ENCODE measurements at places on chromosomes 3 and 15.

DNA sequence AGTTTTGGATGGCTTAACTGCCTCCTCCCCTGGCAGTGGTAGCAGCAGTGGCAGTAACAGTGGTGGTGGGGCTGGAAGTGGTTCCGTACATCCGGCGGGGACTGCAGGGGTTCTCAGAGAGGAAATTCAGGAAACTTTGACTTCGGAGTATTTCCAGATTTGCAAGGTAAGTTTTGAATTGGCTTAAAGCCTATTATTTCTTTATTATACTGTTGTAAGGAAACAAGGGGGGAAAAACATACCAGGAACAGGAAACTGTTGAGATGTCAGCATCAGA is 1.5 kb downstream of the STXBP5L start:
- DNase-seq, result no peak

- no peak for DNase-seq
Observed at GRCh38 chr15:61830536-61831330, 229.5 kb downstream of the VPS13C start.

- no peak for DNase-seq
Observed at GRCh38 chr3:98583766-98584165, 9.6 kb downstream of the CPOX start.

- no peak for DNase-seq
Observed at GRCh38 chr3:76615719-76616118, 424.2 kb upstream of the ROBO2 start.

- no peak for DNase-seq
Observed at GRCh38 chr3:187746442-187747281, 1.4 kb upstream of the BCL6 start.

DNA sequence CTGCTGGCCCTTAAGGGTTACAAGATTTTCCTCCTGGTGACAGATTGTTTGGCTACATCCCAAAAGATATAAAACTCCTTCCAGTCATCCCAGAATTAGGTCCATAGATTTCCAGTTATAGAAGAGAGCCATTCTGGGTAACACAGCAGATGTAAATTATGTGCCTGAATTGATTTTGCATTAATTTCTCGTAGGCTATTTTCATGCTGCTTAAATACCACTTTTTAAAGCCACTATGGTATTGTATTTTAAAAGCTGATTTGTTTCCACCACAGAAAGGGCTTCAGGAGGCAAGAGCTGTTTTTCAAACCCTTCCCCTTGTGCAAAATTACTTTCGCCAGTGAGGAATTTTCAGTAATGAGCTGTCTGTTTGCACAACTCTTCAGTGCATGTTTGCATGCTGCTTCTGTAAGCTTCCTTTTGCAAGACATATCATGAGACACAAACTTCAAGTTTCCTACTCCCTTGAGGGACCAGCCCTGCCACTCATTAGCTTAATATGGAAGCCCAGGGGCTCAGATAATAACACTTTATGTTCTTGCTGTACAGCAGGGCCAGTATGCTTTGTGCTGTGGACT is 105.4 kb upstream of the TNIK start:
- no peak for DNase-seq

DNA sequence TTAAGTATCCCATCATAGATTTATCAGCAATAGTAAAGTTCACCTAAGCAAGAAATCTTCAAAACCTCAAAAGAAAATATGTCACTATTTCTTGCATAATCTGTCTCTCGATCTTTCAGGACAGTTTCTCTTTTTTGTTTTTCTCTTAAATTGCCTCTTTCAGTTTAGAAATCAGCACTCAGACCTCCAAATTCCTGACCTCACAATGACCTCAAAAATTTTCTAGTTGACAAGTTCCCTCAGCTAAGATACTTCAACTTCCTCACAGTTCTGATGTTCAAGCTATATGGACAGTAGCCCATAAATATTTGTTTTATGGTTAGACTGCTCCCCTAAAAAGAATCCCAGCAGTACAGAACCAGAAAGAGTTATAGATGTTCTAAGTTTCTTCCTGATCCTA is 24.1 kb downstream of the SLC24A5 start:
- DNase-seq, result no peak

DNA sequence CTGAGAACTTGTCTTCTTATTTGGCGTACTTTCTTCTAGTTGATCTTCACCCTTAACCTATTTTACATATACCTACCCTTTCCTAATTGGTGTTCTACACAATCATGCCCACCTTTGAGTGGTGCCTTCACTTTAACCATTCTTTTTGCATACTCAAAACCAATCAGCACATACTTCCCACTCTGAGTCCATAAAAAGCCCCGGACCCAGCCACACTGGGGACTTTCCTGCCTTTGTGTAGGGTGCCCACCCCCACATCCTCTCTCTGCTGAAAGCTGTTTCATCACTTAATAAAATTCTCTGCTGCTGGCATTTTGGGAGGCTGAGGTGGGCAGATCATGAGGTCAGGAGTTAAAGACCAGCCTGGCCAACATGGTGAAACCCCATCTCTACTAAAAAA is 15.9 kb upstream of the CHST2 start:
- DNase-seq, result no peak

DNA sequence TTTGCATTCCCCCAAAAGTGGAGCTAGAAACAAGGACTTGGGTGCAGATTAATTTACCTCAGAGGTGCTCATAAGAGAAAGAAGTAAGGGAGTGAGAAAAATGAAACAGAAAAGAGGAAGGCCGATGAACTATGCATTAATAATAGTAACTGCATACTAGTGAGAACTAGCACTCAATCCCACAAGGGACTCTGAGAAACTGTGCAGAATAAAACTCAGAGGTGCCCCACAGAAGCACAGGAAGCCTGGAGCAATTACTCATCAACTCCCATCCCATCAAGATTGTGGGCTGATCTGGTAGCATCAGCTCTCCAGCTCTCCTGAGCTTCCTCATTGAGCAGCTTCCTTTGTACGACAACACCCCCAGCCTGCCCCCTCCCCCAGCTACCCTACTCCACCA is 50.8 kb downstream of the CLDN18 start:
- DNase-seq, result no peak

DNA sequence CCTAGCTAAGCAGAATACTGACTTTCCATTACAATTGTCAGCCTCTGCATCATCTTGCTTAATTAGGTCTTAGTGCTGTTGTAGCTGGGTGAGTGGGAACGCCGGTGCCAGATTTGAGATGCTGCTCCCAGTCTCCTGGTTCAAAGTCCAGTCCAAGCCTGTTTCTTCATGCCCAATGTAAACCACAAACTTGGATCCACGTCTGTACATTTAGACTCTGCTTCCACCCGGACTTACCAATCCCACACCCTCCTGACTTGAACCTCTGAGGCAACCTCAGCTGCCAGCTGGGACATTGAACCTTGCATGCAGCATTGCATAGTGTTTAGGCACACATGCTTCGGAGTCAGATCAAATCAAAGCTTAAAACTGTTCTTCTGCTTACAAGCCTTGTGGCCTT is 43.0 kb downstream of the BCL2L10 start:
- no peak for DNase-seq

DNA sequence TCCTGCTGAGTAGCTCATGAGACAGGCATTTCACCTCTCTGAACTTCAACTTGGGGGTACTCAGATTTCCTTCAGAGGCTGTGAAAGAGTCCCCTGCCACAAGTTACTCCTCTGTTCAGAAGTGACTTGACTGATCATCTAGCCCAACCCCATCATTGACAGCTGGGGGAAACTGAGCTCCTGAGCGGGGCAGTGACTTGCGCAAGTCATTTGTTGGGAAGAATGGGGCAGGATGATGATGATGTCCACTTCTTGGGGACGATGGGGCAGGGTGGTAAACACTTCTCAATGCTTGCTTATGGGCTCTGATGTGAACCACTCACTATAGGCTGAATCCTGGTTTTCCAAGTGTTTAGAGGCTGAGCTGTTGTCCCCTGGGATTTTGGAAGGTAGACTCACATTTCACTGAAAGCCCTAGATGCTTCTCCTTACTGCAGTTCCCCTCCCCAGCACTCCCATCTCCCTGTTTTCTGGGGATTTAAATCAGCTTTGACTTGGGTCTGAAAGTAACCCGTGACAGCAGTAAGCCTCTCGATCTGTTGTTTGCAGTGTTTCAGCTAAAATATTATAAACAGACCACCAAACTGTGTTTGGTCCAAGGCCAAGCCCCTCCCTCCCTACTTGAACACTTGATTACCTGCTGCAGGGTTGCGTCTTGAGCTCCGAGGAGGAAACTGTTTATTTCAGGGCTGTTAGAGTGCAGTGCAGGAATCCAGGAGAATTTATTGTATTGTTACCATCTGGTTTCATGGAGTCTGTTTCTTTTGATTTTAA is 25.1 kb downstream of the SMAD3 start:
- DNase-seq, result no peak

GRCh38 chr3:156720826-156721225 is 46.4 kb downstream of the TIPARP start:
- no peak for DNase-seq

- no peak for DNase-seq
Observed at GRCh38 chr3:49476563-49476962, 6.5 kb downstream of the DAG1 start.

DNA sequence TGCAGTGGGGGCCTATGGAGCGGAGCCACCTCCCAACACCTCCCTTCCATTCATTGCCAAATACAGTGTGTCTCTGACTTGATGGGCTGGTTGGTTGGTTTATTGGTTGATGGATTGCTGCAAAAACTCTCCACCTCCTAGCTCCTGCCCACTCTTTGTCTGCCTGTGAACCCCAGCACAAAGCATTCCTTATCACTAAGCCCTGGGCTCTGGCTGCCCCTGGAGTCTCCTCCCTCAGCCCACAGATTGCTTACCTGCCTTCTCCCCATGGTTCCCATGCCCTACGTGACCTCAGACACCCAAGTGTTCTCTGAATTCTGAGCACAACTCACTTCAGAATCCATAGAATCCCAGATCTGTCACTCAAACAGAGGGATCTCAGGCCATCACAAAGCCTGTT is 139.1 kb upstream of the TPM1 start:
- DNase-seq, result no peak

GRCh38 chr3:140898340-140899180 is 43.1 kb upstream of the SLC25A36 start:
- no peak for DNase-seq

- DNase-seq, result no peak
Observed at GRCh38 chr3:190252080-190252479, 70.2 kb downstream of the CLDN1 start.

GRCh38 chr15:52068004-52068615 is 44.5 kb downstream of the BCL2L10 start:
- no peak for DNase-seq

- no peak for DNase-seq
Observed at GRCh38 chr3:137978328-137978727, 31.6 kb upstream of the CLDN18 start.

- DNase-seq, result no peak
Observed at GRCh38 chr15:94164202-94164807, 67.1 kb upstream of the MCTP2 start.

DNA sequence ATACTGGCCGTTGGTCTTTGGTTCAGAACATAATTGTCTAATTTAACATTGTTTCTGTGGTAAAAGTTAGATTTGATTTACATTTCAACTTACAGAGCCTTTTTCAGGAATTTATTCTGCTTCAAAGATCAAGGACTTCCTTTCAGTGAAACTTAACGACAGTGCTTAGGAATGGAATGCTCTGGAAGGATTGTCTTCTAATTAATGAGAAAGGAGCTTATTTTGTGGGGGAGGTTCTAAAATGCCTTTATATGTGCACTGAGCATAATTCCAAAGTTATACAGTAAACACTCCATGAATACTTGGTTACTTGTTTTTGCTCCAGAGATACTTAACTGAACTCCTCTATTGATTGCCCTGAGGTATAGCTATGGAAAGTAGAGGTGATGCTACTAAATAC is 75.7 kb downstream of the CACNA1D start:
- no peak for DNase-seq

DNA sequence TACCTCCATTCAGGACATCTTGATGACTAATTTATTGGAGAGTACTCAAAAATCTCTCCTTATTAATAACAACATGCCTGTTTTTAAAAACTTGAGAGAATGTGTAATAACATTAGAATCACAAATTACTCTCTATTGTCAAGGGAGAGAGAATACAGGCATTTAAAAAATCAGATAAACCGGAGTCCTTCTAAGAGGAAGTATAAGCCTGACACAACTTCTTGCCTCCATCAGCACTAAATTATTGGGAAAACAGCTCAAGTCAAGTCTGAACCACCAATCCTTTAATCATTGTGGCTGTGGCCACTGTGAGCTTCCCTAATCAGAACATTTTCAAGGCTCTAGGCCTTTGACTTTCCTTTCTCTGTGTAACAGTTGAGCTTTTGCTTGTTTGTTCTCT is 38.0 kb downstream of the SSR3 start:
- DNase-seq, result no peak

DNA sequence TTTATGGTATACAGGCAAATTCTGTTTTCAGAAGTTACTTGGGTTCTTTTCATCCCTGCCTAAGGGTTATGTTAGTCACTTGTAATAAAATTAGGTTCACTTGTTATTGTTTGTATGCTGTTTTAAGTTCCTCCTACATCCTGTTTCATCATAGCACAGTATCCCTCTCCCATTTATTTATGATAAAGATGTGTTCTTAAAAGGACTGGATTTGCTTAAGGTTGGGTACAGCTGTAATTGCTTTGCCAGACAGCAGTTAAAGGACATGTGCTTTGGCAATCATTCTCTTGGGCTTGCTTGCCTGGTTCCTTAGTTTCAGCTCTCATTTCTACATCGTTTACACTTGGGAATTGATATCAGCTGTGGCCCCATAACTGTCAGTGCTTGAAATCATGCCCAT is 11.7 kb downstream of the ATP2C1 start:
- DNase-seq, result no peak
